ENCODE measurements at places on chromosomes 2 and 18.

DNA sequence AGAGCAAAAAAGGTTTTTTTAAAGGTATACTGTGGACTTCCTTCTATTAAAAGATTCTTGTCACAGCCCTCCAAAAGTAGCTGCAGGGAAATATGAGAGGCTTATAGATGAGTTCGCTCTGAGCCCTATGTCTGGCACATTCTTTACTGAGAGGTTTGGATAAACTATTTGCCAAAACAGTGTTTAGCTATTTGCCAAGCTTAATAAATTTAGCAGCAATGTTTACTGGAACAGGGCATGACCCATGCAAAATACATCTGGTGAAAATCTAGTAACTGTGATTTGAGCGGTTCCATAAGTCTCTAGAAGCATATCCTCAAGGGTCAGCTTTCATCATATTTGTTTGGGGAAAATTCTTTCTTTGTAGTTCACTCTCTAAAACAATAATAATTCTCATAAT lies 1696.7 kb upstream of the PIK3C3 start:
- no peak for DNase-seq

GRCh38 chr18:5031216-5031615 lies 165.8 kb downstream of the AKAIN1 start:
- no peak for DNase-seq

DNA sequence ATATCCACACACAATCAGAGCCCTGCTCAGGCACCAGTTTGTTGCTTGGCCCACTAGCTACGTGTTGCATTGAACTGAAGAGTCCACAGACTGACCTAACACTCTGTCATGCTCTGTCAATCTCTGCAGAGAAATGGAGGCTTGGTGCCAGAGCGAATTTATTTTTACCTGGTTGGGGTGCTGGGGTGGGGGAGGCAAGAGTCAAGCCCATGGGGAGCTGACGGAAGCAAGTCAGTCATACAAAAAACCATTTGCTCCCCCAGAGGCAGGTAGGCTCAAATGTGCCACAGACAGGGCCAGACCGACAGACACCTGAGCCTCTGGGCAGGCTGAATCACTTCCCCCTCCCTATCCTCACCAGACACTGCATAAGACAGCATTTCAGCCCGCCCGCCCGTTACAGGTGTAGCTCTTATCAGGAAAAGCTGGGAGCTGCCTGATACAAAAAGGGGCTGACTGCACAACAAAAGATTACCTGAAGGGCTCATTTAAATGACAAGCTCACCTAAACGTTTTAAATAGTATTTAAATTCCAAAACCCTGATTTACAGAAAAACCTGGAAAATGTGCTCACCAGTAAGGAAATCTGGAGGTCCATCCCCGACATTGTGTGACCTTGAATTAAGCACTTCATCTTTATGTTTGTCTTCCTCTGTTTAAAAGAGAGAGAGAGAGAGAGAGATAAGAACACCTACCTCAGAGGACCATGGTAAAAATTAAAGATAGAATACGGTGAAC lies 2.1 kb upstream of the PCBP1 start:
- DNase-seq, result peak; percentile 64

DNA sequence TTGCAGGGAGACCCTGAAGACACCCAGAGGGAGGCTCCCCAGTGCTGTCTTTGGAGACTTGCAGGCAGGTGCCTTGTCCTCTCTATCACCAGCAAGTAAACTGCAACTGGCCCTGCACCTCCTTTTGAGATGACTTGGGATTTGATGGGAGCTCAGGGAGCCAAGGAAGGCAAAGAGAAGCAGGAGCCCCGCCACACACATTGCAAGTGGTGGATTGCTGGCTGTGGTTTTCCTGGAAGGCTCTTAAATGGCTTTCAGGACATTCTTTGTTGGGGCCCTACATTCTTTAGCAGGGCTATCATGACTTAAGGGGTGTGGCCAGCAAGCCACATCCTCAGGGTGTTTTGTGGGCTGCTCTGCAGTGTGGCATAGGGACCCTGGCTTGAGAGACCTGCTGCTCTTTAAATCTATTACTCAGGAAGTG lies 39.9 kb upstream of the CDC42EP3 start:
- no peak for DNase-seq

- no peak for DNase-seq
Measured at GRCh38 chr2:116094196-116094595, 1651.8 kb downstream of the DPP10 start.

DNA sequence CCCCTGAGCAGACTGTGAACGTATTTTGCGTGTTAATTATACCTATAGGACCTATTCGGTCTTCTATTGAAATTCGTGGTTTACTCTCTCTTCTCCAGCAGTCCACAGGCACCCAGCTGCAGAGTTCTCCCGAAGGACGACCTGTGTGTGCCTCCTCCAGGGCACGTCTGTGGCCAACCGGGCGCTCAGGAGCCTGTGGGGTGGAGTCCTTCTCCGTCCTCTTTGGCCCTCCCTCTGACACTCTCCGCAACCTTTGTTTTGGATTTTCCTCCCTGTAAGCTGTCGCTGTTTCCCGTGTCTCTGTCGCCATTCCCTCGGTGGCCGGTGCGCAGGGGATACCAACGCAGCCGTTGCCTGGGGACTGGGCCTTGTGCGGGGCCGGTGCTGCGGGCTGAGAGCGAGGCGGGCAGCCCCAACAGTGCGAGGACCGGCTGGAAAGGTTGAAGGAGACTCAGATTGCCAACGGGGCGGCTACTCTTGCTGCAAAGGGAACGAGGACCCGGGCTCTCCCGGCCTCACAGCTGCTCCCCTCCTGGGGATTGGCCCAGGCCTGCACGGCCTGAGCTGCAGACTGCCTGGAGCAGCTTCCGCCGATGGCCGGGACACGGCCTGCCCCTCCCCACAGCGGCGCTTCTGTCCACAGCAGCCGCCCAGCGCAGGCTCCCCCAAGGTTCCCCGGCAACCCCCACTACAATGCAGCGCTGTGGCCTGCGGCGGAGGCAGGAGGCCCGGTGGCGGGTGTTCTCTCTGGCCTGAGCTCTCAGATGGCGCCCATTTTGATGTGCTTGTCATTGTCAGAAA lies 221.0 kb downstream of the MTX2 start:
- no peak for DNase-seq

DNA sequence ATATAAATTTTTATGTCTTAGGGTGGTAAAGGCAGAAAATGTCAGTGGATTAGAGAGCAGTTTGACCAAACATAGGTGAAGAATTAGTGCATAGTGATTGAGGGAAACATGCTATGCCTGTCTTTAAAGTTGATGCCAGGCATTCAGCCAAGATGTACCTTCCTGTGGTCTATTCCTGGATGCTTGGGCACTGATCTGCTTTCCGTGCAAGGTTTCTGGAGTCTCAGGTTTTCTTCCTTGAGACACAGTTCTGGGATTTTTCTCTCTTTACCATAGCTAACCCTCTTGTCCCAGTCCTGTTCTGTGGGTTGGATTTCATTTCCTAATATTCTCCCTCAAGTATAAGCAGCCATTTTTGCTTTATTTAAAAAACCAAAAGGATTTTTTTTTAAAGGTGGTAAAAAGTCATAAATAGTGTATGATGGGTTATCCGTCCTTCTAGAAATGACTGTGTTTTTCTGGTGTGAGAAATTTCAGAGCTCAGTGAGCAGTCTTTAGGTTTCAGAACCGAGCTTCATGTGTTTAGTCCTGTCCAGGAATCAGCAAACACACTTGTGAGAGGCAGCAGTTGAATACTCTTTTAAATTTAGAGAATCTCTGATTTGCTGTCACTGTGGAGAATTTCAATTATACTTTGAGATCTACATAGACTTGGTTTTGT lies 43.0 kb upstream of the CYBRD1 start:
- DNase-seq, result no peak

DNA sequence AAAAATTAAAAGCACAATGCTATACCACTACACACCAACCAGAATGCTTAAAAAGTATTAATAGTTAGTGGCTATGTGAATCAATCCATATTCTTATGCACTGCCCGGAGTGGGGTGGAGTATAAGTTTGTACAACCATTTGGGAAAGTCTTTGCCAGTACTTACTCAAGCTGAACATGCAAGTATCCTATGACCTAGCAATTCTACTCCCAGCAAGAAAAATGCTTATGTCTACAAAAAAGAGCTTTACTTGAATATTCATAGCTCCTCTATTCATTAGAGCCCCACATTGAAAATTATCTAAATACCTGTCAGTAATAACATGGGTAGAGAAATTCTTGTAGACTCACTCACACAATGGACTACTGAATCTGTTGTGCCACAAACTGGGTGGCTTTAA lies 21.4 kb upstream of the CNOT11 start:
- DNase-seq, result no peak
